Neural crest cell (in vitro differentiated cells): ENCODE measurements at places on chromosomes 6 and 20. TPM values are rescaled to one million over a fixed set of nuclear protein-coding genes. Genes with fewer than 3 reads are reported as not detected.

- no peak for DNase-seq
These were observed 149.9 kb upstream of the BEND6 start for GRCh38 chr6:56804996-56805395.

- no peak for DNase-seq
These were observed 30.0 kb upstream of the FABP7 start for GRCh38 chr6:122749451-122750050.

DNA sequence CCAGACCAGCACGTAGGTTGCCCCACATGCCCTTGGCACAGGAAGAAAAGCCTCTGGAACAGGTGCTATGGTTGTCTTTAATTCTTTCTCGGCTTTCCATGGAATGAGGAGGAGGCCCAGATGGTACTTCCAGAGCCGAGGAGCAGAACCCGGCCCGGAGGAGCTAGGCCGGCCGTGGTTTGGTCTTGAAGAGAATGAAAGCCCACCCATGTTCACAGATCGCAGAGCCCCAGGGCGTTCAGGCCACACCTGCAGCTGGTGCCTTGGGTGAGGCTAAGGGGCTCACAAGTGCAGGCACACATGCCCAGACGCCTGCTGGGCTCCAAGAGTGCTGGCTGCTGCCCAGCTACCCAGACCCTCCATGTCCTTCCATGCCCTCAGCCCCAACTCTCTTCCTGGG, 20.0 kb downstream of the EDN3 start:
- DNase-seq = no peak

GRCh38 chr6:160917572-160917971, 74.0 kb upstream of the MAP3K4 start:
- DNase-seq = no peak

- no peak for DNase-seq
These were observed 6.8 kb downstream of the TCF21 start for GRCh38 chr6:133895573-133896343.

Gene OSTM1
- total RNA-seq = 19.9 and 20.4 TPM in 2 replicates

DNA sequence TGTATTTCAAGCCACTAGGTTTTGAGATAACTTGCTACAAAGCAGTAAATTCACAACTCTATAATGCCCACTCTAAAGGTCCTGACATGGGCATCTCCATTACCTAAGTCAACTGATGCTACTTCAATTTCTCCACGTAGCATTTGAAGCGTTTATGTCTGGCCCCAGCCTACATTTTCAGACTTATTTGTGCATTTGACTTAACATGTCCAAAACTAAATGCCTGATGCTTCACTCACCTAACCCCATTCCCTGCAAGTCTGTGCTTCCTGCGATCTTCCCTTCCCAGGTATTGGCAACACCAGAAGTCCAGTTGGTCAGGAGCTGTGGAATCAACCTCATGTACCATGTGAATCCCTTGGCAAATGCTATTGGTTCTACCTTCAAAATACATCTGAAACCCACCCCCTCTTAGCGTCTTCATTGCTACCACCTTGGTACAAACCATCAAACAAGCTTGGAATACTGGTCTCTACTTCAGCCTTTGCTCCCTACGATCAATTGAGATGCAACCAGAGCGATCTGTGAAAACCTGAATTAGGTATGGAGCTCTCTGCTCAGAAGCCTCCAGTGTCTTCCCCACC, 12.8 kb upstream of the ZNFX1 start:
- no peak for DNase-seq

Gene PLN
- total RNA-seq = not detected in 2 replicates

Gene SIRPB2
- not detected in 2 replicates for total RNA-seq

Gene TMEM217
- 0.82 and 0.86 TPM in 2 replicates for total RNA-seq
